ENCODE measurements at places on chromosomes 12 and 14.
A peak's percentile ranks its signal among the peaks of the same experiment; 100 is the strongest.

- DNase-seq, result no peak
These were observed 9.6 kb upstream of the FOXG1 start for GRCh38 chr14:28756884-28757570.

DNA sequence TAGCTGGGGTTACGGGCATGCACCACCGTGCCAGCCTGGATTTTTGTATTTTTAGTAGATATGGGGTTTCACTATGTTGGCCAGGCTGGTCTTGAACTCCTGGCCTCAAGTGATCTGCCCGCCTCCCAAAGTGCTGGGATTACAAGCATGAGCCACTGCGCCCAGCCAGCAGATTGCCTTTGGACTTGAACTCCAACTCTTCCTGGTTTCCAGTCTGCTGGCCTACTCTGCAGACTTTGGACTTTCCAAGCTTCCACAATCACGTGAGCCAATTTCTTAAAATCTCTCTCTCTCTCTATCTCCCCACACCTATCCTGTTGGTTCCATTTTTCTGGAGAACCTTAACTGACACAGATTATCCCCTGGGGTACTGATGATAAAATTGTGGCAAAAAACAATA is 55.0 kb downstream of the EMP1 start:
- no peak for DNase-seq

DNA sequence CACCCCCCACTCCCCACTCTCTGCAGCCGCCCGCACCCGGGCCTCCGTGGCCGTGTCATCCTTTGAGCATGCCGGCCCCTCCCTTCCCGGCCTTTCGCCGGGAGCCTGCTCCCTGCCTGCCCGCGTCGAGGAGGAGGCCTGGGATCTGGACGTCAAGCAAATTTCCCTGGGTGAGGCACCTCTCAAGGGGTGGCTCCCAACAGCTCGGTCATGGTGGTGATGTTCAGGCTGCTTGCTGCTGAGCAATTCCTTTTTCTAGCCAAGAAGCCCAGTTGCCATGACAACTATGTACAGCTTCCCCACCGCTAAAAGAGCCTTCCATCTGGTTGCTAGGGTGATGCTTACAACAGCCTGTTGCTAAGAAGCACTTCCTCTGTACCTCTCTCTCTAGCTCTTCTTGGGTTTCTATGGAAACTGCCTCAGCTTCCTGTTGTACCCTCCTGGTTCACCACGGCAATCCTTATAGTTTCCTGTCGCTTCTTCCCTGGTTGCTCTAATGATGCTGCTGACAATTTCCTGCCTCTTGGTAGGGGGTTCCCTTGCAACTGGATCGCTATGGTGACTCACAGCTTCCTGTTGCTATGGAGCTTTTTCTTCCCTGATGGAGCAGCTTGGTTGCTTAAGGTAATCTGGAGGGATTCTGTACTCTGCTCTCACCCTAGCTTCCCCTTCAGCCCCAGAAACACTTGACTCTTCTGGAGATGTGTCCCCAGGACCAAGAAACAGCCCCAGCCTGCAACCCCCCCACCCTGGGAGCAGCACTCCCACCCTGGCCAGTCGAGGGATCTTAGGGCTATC is 11.0 kb downstream of the ZNF219 start:
- peak; percentile 90 for DNase-seq

DNA sequence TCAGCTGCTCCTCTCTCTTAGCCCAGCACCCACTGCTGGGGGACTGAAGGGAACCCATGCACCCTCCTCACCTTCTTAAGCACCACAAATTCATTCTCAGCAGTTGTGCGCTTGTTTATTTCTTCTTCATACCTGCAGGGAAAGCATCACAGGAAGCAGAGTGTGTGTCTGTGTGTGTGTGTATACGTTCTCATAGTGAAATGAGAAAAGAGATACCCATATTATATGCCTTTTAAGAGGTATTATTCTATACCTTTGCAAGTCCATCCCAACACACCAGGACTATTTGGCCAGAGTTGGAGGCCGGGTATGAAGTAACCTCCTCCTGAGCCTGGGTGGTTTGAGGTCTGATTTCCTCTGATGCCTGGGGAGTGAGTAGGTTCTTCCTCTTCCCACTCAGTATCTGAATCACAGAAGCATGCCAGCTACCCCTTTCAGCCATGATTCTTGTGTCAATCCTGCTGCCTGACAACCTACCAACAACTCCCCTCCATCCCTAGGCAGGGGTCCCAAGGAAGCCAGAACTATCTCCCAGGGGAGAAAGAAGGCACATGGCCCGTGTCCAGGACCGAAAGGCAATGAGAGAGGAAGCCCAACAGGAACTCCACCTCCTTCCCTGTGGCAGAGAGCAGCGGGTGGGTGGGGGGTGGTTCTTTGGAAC is 3.0 kb downstream of the KRT73 start:
- no peak for DNase-seq

DNA sequence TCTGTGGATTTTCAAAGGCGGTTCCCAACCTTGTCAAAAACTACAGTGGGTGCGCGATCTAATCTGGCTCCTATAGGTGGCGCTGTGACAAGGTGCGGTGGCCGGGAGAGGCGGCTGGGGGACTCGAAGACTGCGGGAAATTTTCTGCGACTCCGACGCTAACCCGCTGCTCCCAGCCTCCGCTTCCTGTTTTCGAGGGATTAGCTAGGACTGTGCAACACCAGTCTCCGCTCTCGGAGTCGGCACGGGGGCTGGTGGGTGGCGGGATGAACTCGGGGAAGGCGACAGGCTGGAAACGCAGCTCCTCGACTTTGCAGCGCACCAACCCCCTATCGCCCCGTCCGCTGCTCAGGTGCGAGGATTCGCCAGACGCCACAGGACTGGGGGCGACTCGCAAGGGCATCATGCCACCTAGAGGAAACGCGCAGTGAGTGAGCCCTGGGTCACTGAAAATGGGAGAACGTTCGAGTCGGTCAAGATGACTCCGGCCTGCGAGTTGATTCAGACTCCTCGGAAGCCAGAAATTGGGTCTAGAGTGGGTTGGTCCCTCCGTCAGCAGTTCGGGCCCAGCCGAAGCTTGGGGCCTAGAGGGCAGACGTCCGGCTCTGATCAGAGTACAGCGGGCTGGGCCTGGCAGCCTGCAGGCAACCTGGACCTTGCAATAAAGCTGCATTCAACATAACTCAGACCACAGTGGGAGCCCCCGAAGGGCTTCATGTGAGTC is 5.5 kb upstream of the PAX9 start:
- peak; percentile 51 for DNase-seq

GRCh38 chr12:10959804-10960203 is 20.7 kb upstream of the TAS2R14 start:
- DNase-seq, result no peak

GRCh38 chr12:81942594-81942993 is 183.4 kb upstream of the PPFIA2 start:
- DNase-seq, result no peak

- no peak for DNase-seq
These were observed 221.8 kb upstream of the ARHGAP5 start for GRCh38 chr14:31855262-31855661.

Measured in AG09319 (cell line).